ENCODE measurements at places on chromosomes 5 and 9. TPM values are rescaled to one million over a fixed set of nuclear protein-coding genes. Genes with fewer than 3 reads are reported as not detected.

DNA sequence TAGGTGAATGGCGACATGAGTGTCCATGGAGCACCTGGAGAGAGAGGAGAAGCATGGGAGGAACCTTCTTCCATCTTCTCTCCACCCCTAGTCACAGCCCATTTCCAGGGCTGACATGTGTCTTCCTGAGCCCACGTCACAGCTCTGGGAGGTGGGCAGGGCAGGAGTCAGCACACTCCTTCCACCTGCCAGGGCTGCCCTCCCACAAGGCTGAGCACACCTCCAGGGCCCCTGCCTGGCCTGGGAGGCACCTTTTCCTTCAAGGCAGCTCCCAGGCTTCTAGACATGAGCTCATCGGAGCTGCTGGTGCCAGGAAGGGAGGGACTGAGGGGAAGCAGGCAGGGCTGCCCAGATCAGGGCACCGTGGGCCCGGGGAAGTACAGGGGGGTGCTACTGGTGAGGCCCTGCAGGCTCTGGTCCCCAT lies 13.6 kb upstream of the SYNPO start:
- DNase-seq, result no peak

GRCh38 chr5:76807296-76807695 lies 11.5 kb upstream of the F2RL1 start:
- DNase-seq, result no peak

DNA sequence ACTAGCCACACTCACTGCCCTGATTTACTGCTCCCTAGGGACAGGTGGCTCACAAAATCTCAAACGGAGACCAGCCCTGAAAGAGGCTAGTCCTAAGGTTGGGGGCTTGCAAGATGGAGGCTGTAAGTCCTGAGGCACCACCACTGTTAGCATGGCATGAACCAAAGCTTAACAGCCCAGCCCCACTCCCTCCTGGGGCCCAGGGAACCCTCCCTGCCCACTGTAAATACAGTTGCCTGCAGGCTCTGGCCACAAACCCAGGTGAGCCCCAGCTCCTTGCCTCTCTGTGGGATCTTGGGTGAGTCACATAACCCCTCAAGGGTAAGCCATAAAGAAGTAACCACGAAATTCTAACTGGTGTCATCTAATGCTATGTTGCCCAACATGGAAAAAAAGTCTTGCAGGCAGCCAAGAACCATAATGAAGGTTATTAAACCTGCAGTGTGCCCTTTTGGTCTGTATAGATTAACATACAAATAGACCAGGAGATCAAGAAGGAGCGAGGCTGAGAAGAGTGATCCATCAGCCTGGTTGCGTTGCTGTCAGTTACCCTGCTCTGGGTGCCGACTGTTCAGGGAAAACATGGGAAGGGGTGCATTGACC lies 1.7 kb upstream of the POMT1 start:
- DNase-seq, result no peak

GRCh38 chr5:113281194-113281593 lies 153.6 kb downstream of the TSSK1B start:
- no peak for DNase-seq

Gene NEUROG1
- total RNA-seq, result not detected
